ENCODE measurements at places on chromosomes 2 and 18.

DNA sequence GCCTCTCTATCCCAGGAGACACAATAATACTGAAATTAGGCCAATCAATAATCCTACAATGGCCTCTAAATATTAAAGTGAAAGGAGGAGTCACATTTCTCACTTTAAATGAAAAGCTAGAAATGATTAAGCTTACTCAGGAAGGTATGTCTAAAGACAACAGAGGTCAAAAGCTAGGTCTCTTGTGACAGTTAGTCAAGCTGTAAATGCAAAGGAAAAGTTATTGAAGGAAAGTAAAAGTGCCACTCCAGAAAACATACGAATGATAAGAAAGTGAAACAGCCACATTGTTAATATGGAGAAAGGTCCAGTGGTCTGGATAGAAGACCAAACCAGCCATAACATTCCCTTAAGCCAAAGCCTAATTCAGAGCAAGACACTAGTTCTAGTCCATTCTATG, 9.5 kb downstream of the SESTD1 start:
- no peak for DNase-seq

DNA sequence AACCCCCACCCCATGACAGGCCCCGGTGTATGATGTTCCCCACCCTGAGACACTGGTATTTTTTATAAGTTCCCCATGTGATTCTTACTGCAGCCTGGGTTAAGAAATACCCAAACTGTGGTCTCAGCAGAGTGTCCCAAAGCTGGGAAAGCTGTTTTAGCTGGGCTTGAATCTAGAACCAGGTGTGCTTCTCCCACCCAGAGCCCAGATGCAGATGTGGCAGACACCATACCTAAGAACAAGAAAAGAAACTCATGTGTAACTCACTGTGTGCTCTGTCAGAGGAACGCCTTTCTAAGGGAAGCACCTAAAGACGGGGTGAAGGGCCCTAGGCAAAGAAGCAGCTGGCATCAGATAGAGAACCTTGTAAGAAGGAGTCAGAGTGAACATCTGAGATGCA, 23.9 kb downstream of the DOK1 start:
- no peak for DNase-seq

- DNase-seq = no peak
These were observed 7.0 kb upstream of the CLEC4F start for GRCh38 chr2:70827388-70827787.

DNA sequence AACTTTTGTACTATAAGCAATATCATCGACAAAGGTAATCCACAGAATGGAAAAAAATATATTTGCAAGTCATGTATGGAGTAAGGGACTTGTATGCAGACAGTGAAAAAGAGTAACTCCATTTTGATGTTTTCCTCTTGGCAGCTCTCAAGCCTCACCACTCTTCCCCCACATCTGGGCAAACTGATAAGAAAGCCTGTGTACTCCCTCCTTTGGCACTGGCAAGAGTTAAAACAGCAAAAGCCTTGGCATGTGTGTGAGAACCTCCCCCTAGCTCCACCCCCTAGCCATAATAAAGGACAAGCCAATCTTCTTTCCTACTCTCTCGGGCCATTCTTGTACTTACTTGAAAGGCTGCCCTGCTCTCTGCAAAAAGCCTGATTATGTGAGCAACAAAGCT, 335.2 kb downstream of the LRATD1 start:
- no peak for DNase-seq

DNA sequence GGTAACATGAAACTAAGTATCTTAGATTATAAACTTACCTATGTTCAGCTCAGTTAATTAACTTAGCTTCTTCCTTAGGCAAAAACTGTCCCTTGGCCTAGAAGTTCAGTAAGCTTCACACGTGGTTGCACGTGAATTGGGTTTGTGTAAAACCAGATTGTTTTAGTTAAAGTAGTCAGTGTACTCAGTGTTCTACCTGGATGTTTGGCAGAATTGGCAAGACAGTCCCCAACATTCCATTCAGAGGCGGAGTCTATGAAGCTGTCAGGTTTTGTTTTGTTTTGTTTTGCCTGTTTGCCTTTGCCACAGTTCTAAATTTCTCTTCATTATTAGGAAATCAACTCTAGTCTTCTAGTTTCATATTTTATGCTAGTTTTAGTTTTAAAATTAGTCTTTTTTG, 105.3 kb upstream of the ZEB2 start:
- no peak for DNase-seq

DNA sequence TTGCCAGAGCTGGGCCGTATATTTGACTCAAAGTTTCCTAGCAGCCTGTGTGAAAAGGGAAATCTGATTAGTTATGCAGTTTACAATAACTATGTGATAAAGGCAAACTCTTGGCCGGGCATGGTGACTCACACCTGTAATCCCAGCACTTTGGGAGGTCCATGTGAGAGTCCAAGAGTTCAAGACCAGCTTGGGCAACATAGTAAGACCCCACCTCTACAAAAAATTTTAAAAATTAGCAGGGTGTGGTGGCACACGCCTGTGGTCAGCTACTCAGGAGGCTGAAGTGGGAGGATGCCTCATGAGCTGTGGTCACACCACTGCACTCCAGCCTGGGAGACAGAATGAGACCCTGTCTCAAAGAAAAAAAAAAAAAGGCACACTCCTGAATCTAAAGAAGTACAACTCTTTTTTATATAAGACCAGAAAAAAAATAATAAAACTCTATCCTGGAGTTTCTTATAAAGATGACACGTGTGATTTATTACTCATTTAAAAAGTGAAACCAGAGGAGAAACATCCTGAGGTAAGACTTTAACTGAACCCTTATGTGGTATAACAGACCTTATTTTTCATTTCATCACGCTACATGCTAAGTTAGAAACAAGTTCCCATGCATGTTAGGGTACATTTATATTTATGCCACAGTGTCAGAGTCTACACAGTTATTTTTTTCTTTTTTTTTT, 32.6 kb upstream of the KCMF1 start:
- DNase-seq = peak; percentile 51

DNA sequence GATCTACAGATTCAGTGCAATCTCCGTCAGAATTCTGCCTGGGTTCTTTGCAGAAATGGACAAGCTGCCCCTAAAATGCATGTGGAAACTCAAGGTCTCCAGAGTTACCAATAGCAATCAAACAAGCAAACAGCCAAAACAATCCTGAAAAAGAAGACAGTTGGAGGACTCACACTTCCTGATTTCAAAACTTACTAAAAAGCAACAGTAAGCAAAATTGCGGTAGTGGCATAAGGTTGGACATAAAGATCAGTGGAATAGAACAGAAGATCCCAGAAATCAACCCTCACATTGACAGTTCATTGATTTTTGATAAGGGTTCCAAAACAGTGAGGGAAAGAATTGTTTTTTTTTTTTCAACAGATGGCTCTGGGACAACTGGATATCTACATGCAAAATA, 59.7 kb downstream of the NPPC start:
- no peak for DNase-seq

GRCh38 chr2:163637871-163638270, 97.9 kb downstream of the FIGN start:
- DNase-seq = no peak

GRCh38 chr2:147460155-147460554, 384.7 kb upstream of the ACVR2A start:
- DNase-seq = no peak

DNA sequence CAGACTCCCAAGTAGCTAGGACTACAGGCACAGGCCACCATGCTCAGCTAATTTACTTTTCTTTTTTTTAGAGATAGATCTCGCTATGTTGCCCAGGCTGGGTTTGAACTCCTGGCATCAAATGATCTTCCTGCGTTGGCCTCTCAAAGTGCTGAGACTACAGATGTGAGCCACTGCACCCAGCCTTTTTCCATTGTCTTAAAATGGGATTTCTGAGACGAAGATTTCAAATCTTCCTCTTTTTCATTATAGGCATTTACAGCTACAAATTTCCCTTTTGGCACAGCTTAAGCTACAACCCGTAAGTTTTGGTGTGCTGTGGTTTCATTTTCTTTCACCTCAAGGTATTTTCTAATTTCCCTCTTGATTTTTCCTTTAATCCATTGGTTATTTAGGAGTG, 8.6 kb downstream of the GNLY start:
- no peak for DNase-seq

GRCh38 chr2:234849678-234850077, 102.1 kb upstream of the SH3BP4 start:
- no peak for DNase-seq

DNA sequence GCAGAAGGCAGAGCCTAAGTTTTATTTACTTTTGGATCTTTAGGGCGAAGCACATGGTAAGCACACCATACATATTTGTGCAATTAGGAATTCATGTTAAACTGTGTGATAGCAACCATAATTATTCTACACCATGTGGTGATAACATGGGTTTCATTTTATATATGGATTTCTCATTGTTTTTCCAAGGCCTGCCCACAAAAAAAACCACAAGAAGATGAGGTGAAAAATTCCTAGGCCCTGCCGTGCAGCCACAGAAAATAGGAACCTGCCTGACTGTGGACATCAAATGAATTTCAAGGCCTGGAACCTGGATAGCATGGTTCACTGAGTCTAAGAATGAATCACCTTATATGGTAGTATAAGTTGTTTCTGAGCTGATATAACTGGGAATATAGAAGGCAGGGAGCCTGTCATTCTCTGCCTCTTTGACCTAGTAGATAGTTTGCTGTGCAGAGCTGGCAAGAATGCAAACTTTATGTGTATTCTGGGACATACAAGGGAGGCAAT, 22.4 kb upstream of the SSB start:
- DNase-seq = no peak

DNA sequence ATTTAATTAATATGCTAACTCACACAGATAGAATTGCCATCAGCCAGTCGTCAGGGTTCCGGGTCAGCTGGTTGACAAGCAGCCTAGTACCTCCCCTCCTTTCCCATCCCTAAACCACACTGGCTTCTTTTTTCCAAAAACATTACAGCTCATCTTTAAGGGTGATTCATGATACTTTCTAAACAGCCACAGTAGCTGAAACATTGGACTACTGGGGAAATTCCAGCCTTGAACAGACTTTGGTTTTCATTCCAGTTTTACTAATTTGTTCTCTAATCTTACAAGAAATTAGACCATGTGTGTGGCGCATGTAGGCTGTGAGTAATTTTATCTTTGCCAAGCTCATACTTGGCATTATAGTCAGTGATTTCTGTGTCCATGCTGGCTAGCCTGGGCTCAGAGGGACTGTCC, 110.8 kb downstream of the FMNL2 start:
- no peak for DNase-seq

GRCh38 chr2:128369602-128370467, 51.2 kb upstream of the HS6ST1 start:
- DNase-seq = no peak

DNA sequence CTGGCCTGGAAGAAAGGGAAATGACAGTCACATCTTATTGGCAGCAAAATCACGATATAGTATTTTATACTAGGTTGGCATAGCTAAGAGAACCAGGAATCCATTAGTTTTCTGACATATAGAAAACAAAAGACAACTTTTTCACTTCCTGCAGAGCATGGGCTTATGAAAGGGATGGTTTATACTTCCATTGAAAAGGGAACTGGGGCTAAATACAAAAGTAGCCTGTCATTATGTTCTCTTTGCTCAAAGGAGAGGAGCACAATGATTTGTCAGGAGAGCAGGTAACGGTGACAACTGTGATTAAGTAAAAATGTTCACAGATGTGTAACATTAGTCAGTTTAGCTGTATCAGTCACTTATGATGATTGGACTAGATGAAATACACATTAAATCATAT, 46.4 kb downstream of the SLC25A12 start:
- DNase-seq = no peak

DNA sequence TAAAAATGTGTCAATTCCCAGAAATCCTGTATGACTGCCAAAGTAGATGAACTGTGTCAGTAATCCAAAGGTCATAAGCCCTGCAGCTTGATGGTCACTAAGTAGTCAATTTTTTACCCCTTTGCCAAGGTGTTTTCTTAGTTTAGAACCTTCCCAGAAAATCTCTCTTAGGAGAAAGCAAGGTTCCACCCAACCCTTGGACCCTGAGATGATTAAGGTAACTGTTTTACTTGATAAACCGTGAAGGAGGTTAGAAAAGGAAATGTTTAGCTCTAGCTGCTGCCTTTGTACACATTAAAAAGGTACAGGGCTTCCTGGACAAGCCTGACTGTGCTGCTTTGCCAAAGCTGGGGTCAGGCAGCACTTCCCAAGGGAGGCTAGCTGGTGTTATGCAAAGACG, 24.4 kb upstream of the LRP2 start:
- DNase-seq = no peak

DNA sequence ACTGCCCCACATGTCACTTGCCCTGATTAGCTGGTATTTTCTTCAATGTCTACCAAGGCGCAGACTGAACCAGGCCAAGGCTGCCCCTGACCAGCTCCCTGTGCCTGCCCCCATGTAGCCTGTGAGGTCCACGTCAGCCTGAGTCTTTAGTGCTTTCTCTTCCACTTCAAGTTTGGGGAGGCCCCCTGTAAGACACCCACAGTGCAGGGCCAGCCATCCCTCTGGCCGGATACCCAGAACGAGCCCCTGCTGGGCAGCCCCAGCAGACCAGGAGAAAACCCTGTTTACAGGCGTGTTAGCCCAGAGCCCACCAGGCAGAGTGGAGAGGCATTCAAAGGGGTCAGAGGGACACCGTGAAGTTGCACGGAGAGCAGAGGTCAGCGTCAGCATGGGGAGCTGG, 92.4 kb downstream of the TFCP2L1 start:
- DNase-seq = no peak

GRCh38 chr2:234708717-234709116, 211.8 kb upstream of the ARL4C start:
- no peak for DNase-seq

DNA sequence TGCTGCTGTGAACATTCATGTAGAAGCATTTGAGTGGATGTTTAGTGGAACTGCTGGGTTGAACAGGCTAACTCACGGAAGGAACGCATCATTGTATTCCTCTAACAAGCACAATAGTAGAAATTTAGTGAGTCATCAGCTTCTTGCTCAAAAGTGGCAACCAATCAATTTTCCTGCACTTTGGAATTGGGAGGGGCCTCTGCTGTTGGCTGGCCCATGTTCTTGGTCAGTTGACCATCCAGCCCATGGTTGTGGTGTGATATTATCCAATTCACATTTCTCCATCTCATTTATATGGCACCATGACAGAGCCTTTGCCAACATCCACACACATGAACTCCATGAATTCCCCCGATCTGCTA, 95.0 kb downstream of the TNFRSF11A start:
- no peak for DNase-seq

DNA sequence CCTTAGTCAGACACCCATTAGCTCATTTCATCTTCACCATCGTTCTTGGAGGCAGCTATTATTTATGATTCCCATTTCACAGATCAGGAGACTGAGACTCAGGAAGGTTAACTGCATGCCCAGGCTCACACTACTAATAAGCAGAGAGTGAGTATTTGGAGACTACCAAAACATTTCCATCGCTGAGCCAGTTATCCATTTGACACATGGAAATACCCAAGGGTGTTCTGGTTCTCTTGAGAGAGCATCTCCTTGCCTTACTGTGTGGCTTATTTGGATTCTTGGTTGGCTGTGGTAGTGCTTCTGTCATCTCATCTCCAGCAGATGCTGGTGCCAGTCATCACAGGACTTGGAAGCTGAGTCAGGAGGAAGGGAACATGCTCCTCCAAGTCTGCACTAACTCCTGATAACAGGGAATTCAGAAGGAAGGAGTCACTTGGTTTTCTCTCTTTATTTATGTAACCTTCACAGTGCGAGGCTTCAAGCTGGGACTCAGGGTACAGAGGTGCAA, 55.2 kb downstream of the RASGRP3 start:
- DNase-seq = no peak
